ENCODE measurements at places on chromosomes 4 and X.

DNA sequence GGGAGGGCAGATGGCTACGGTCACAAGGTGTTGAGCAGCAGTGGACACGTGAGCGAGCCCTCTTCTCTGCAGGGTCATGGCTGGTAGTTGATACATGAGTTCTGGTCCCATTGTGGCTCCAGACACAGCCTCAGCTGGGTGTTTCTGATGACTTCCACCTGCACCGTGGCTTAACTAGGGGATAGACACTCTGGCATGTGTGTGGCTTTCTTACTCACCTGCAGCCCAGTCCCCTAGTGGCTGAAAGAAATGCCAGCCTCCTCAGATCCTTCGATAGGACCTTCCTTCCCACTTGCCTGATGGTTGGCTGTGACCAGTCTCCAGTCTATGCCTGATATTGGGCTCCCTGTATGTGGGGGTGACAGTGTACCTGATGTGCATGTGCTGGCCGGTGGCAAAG lies 5.0 kb downstream of the GPR78 start:
- DNase-seq, result no peak

GRCh38 chr4:164438321-164438720 lies 315.6 kb upstream of the SMIM31 start:
- DNase-seq, result peak; percentile 55

DNA sequence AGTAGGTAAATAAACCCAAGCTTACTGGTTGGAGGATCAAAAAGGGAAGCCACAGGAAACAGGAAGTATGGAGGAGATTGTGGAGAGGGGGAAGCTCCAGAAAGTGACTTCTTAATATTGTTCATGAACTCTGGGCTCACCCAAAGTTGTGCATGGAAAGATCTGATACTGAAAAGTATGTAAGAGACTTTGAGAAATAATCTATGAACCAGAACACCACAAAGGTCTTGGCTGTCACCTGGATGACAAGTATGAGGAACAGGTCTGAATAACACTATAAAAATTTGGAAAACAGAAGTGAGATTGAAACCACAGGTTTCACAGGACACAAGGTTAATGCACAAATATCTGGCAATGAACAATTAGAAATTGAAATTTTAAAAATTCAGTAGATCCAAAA lies 567.4 kb downstream of the INPP4B start:
- no peak for DNase-seq

GRCh38 chrX:95836517-95836916 lies 848.1 kb upstream of the DIAPH2 start:
- DNase-seq, result no peak

DNA sequence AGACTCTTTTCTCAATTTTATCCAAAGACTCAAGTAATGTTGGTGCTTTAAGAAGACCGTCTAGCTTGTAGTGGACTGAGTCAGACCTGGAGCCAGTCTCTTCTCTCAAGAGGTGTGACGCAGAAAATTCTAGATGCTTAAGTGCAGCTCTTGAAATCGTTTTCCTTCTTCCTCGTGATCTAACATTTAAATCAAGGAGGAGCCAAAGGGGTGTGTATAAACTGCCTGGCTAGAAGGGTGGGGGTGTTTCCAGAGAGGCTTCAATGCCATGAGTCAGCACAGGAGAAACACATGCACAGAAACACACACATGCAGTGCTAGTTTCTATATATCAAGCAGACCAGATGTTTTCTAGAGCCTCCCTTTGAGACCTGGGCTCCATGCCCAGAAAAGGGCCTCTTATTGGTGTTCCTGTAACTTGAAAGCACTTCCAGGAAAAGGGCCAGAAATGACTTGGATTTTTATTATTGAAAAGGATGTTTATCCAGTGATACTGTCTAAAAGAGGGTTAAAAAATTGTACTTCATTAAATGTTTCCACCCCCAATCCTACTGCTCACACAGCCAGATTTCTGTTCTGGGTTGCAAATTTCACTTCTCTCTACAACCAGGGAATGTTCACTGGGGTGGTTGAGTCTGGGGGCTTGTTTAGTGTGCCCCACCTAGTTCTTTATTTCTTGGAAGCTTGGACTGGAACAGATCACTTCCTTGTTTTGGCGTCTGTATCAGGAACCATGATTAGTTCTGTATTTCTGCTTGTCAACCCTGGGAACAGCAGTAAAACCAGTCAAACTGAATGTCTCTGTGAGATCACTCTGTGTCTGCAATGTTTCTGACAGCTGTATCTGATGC lies at the start of gene CLIC2:
CLIC2 (minus strand) TSS at position 129 of the 851 bp plus-strand sequence. CDS start 187 bp downstream, outside the sequence.
- DNase-seq, result peak; percentile 81

- no peak for DNase-seq
Measured at GRCh38 chr4:138925495-138925894, 90.1 kb upstream of the NOCT start.

DNA sequence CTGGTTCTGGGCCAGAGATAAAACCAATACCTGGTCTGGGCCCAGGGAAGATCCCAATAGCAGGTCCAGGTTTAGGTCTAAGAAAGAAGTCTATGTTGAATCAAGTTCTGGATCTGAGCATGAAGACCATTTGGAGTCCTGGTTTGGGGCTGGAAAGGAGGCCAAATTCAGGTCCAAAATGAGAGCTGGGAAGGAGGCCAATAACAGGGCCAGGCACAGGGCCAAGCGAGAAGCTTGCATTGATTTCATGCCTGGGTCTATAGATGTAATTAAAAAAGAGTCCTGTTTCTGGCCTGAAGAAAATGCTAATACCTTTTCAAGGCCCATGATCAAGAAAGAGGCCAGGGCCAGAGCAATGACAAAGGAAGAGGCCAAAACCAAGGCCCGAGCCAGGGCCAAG lies 3.4 kb downstream of the GPRASP1 start:
- DNase-seq, result no peak

DNA sequence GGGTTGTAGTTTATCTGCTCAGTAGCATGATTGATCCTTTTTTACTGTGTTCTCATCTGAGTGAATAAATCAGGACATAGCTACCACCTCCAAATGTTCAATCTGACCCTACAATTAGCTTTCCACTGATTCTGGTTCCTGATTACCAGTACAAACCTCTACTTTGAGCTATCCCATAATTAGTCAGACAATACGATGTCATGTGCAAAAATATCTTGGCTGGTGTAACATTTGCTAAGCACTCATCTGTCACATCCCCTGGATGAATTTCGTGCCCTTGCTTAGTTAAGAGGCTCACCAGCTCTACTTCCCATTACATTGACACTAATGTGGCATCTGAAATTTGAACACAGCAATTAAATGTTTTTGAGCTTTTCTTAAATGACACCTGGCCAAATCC lies 1101.0 kb upstream of the PCDH7 start:
- DNase-seq, result no peak

DNA sequence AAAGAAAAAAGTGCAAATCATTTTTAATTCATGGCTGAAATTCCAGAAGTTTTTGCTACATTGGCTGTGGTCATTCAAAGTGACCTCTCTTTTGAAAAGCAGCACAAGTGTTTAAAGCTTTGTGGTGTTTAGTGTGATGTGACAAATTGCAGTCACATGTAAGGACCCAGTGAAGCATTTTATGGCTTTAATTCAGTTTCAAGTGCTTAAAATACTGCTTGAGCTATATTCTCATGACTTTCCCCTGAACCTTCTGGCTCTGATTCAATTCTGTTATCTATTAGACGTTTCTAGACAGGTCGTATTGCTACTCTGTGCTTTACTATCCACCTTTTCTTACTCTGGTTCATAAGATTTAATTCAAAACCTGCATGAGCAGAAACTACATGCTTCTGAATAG lies 105.8 kb downstream of the FAT4 start:
- DNase-seq, result no peak

- peak; percentile 88 for DNase-seq
Measured at GRCh38 chr4:10619220-10619619, 65.3 kb downstream of the CLNK start.

DNA sequence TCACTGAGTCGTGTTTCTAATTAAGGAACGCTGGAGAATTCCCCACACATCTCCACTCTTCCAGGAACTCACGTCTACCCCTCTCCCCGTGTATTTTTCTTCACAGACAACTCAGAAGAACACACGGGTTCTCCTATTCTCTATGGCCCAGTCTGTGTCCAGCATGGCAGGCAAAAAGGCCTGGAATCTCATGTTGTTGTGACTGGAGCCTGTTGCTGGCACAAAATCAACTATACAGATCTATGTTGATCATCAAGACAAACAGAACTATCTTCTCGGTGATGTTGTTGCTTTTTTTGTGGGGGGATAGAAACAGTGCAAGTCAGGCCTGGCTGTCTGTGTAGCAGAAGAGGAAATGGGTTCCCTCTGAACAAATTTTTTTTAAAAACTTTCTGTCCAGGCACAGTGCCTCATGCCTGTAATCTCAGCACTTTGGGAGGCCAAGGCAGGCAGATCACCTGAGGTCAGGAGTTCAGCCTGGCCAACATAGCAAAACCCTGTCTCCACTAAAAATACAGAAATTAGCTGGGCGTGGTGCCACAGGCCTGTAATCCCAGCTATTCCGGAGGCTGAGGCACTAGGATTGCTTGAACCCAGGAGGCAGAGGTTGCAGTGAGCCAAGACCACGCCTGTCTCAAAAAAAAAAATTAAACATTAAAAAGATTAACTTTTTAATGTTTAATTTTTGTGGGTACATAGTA lies 50.5 kb upstream of the CBR4 start:
- DNase-seq, result no peak

DNA sequence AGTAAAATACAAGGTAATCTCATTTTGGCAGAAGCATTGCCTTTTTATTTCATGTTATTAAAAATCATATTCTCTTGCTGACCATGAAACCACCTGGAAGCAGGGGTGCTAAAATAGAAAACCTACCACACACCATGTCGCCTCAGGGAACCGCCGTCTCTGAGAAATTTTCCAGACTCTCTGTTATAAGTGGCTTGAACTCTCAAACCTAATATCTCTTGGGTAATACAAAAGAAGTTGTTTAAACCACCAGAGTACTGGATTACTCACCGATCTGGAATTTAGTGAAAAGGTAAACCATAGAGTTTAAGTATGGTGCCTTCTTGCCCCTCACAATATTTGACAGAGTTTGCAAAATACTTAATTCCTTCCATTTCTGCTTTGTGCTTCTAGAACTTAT lies 27.7 kb downstream of the ENPP6 start:
- no peak for DNase-seq

DNA sequence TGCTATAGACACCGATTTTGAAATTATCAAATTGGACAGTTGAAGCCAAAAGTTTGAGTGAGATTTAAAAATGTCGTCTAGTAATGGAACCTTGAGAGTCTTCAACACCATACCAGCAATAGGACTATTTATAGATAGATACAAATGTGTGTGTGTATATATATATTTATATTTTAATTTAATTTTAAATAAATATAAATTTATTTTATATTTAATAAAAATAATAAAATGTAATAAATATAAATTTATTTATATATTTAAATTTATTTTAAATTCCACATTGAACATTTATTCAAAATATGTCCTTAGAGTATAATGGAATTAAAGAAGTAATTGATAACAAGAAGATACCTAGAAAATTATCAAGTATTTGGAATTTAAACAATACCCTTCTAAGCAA lies 221.9 kb upstream of the CXXC4 start:
- no peak for DNase-seq

DNA sequence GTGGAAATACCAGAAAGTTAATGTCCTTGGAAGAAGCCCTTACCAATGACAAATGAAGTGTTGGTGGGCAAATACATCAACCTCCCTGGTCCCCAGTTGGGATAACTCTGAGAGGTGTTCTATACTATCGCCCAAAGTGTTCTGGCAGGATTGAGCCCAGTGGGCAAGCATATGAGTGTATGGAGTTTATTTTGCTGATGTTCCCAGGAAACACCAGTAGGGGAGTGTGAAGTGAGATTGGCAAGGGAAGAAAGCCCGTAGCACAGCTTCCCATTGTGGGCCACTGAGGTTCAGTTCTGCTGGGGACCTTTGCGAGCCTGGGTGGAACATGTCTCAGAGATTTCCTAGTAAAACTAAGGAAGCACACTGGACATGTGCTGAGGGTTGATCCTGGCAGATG lies 65.1 kb downstream of the ARHGAP6 start:
- no peak for DNase-seq

DNA sequence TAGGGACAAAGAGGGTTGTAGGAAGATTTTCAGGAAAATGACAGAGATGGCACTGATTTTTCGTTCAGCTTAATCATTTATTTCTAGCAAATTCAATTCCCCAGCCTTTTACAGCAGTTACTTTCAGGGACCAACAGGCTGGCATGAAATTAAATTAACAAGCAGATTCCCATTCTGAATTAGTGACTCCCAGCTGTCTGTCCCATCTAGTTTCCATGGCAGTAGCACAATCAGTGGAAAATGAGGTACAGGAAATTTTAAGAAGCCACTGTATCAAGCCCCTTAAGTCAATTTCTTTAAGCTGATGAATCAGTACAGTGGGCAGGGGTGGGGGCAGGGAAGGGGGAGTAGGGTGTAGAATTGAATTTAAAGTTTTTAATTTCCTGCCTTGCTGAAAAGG lies 121.1 kb upstream of the TEX13C start:
- no peak for DNase-seq

DNA sequence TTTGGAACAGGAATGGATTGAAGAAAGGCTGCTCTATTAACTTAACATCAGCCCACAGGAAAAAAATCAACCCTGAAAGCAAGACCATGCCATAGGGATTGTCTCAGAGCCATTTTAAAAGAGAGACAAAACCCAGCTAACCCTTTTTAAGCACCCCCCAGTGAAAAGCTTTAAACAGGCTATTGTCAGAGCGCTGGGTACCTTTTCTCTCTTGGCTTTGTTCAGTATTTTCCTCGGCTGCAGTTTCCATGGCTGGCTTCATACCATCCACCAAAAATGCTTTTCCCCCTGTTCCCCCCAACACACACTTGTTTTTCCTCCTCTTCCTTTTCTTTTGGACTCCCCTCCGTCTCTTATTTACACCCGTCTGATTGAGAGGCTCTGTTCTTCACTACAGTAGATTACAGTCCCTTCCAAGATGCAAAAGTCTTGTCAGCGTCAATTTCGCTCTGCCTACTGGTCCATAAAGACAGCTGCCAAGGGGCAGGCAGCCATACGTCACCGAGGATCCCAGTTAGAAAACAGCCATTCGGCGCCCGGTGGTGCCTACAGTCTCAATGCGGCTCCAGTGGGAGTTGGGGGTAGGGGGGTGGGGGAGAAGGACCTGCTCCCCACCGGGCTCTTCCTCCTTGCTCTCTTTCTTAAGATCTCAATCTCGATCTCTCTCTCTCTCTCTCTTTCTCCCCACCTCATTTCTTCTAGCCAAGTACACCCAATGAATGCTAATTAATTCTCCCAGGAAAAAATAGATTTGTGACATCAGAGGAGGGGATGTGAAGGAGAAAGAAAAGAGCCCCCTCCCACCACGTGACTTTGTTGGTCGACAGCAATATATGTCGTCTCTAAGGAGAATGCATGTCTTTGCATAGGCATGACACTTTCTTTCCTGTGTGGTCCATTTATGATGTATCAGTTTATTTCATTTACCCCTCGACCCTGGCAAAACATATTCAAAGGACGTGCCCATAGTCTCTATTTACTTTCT lies at the start of gene GPM6B:
GPM6B (minus strand) TSS at position 451 of the 985 bp plus-strand sequence; CDS start at position 262, 189 bp downstream.
- DNase-seq, result no peak

- no peak for DNase-seq
Measured at GRCh38 chr4:3705236-3705987, 60.8 kb upstream of the ADRA2C start.

GRCh38 chrX:69024931-69025330 lies 140.3 kb downstream of the PJA1 start:
- peak; percentile 41 for DNase-seq
